Stimulated activated CD8-positive, alpha-beta memory T cell treated with anti-CD3 and anti-CD28 coated beads, Interleukin-2, amount 100 ng/mL, for 1 hour (primary cell): ENCODE measurements at places on chromosomes 12 and 14.

GRCh38 chr12:121974026-121974985, 47.4 kb upstream of the BCL7A start:
- no peak for DNase-seq

DNA sequence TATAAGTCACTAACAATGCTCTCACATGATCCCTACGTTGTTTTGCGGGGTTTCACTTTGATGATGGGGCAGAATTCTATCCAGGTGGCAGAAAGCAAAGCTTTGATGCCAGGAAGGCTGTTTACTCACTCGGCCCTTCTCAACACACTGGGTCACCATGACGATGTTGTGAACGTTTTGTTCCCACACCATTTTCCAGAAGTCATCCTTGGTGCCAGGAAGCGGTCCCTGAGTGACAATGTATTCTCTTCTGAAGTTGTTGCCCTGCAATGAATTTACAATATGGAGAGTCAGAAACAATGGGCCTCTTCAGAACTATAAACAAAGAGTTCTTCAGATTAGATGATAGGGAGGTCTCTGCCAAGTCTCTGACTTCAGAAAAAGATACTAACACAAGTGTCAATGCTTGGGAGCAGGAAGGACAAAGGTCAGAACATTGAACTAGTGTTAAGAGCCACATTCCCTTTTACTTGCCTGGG, 101.3 kb downstream of the PTPRB start:
- DNase-seq: no peak

GRCh38 chr12:3713947-3714346, 39.0 kb downstream of the CRACR2A start:
- DNase-seq: no peak

GRCh38 chr14:51884086-51884927, 23.9 kb downstream of the GNG2 start:
- DNase-seq: no peak

GRCh38 chr14:76212242-76212641, 60.5 kb downstream of the GPATCH2L start:
- DNase-seq: no peak

GRCh38 chr12:56146492-56147460, 5.6 kb upstream of the MYL6B start:
- no peak for DNase-seq

DNA sequence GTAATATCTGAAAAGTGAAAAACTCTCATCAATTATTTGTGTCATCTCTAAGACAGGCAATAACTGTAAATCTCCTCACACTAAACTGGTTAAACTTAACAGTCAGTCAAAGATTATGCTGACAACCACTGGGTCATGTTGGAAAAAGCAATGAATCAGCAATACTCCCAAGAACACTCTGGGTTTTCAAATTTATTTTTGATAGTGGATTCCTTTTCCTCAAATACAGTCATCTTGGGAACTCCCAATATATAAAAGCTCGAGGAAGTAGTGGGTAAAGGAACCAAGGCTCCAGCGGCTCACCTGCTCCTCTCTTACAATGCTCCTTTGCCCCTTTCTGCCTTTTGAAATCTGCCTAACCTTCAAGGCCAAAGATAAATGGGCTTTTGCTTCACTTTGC, 70.0 kb downstream of the ARMH4 start:
- no peak for DNase-seq

DNA sequence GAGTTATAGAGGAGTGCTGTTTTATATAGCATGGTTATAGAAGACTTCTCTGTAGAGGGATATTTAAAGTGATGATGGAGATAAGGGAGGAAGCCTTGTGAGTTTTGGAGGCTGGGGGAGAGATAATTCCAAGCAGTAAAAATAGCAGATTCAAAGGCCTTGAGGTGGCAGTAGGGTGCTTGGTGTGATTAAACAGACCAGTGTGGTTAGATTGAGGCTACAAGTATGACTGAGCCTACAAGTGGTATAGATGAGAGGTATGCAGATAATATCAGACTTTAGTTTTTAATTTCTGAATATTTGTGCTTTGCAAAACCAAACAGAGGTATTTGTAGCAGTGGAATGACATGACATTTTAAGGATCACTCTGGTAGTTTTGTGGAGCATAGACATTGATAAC, 20.3 kb downstream of the FANCM start:
- no peak for DNase-seq

- DNase-seq: no peak
Measured at GRCh38 chr12:66640691-66641460, 38.0 kb downstream of the GRIP1 start.

GRCh38 chr12:115455268-115455681, 771.3 kb upstream of the TBX3 start:
- DNase-seq: no peak

DNA sequence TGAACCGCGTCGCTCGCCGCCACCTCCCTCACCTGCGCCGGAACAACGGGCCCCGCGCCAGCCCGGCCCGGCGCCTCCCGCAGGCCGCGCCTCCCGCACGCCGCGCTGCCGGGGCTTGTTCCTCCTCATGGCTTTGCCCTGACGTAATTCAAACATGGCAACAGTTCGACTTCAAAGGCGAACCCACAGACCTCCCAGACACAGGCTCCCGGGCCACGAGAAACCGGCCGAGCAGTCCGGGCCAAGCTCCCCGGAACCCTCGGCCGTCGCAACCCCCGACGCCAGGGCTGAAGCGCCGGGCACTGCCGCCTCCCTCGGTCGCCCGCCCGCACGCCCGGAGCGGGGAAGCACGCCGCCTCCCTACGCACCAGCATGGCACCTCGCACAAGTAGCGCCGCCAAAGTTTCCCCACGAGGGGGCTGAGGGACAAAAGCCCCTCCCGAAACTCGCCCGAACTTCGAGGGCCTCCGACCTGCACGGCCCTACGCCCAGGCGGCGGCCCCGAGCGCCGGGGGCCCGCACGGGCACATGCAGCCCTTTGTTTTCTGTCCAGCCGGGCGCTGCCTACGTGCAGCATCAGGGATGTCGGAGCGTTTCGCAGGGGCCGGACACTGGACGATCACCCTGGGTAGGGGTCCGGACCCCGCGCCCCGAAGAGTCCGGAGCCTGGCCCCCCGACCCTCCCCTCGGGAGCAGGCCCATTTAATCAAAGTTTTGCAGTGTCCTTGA, 1.7 kb downstream of the SINHCAF start:
- peak; percentile 52 for DNase-seq

DNA sequence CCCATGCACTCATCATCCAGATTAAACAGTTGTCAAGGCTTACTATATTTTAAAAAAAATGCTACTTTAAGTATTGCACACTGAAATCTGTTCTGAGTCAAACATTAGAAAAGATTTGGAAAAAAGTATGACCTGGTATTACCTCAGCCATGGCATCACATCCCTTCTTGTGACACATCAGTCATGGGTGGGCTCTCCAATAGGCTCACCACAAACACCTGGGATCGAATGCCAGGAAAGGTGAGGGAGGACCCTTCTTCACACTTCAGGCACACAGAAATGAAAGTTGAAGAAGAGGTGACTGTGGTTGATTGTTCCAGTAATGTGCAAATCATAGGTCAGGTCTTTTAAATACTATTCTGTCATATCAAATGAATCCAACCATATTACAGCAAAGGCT, 36.6 kb upstream of the GZMB start:
- no peak for DNase-seq

DNA sequence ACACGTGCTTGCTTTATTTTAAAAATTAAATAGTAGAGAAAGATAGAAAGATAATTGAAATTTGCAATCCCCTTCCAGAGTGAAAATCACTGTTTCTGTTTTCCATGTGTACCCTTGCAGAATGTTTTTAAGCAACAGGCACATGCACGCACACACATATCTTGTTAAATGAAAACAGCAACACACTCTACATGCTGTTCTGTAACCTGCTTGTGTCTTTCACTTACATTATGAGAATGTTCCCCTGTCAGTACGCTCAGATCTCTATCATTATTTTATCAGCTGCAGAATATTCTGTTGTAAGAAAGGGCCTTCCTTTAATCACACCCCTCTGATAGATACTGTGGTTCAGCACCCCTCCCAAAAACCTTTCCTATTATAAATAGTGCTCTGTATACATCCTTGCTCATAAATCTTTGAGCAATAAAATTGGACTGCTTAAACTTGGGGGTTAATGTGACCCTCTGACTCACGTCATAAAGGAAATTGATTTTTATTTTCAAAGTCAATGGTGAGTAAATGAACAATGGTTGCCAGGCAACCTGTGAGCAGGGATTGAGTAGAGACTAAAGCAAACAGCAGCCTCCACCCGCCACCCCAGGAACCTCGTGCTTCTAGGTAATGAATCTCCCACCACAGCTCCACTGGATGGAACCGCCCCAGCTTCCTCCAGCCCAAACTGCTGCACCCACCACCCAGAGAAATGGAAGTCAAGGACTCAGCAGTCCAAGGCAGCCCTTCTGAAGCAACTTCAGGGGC, 31.9 kb upstream of the CHGA start:
- no peak for DNase-seq

GRCh38 chr12:87491089-87491488, 538.1 kb downstream of the C12orf50 start:
- no peak for DNase-seq

- DNase-seq: no peak
Measured at GRCh38 chr12:88802096-88802706, 221.9 kb upstream of the KITLG start.

- no peak for DNase-seq
Measured at GRCh38 chr12:14868916-14869506, 16.6 kb downstream of the MGP start.

DNA sequence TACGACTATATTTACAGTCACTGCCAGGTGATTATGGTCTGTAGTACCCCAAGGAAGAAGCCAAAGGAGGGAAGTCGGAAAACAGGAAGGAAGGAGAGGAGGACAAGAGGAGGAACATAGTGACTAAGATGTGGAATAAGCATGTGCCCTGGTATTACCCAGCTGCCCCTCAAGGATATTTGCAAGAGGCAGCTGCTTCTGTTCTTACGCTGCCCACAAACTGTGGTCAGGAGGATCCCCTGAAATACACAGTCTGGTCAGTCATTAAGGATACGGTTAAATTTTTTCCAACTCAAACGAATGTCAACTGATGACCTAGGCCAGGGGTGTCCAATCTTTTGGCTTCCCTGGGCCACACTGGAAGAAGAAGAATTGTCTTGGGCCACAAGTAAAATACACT, 126.5 kb downstream of the CMAS start:
- DNase-seq: no peak

- DNase-seq: no peak
Measured at GRCh38 chr12:57584690-57585089, 6.3 kb upstream of the PIP4K2C start.

GRCh38 chr14:29548948-29549370, 378.7 kb downstream of the PRKD1 start:
- DNase-seq: no peak

DNA sequence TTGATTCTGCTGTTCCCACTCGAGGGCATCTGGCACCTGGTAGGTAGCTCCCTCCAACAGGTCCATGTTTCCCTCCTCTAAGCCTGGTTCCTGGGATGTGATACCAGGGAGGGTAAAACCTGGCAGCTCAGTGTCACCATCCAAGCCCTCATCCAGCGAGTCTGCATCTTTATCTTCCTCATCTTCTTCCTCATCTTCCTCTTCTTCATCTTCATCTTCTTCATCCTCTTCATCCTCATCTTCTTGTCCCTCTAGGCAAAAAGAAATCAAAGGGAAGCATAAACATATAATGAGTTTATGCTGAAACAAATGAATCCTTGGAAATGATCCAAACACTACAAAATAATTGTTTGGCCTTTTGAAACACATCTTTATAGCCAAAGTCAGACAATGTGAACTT, 55.3 kb downstream of the ARMH4 start:
- no peak for DNase-seq

DNA sequence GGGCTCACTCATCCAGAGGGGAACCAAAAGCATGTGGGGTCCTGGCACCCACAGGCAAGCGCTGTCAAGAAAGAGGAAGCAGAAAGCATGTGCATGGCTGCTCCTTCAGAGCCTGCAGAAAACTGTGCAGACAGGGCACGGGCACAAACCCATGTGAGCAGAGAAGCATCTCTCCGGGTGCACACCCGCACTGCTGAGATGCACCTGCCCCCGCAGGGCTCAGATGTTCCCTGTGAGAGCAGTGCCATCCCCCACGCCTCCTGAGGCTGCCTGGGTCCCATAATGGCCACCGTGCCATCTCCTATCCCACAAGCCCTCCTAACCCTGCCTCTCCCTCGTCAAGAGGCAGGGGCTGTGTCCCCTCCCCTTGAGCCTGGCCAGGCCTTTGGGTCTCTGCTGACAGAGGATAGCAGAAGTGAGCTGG, 32.3 kb upstream of the INF2 start:
- DNase-seq: no peak

DNA sequence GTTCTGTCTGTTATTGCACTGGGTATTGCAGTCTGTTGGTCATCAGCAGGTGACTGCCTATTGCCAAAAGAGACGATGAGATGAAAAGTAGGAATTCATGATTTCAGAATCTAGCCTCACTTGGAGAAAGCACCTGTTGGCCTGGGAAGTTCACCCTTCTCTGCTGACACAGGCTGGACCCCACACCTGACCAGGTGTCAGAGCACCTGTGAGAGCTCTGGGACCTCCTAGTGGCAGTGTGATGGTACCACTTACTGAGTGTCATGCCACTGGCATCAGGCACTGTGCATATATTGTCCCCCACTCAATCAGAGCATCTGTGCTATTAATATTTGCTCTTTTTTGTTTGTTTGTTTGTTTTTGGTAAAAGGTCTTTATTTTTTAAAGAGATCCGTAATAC, 68.0 kb downstream of the RASSF3 start:
- no peak for DNase-seq

- no peak for DNase-seq
Measured at GRCh38 chr14:77221241-77221871, 39.8 kb downstream of the TMEM63C start.

- peak; percentile 38 for DNase-seq
Measured at GRCh38 chr12:12788675-12789368, 3.4 kb downstream of the APOLD1 start.

GRCh38 chr14:32329146-32329545, at the start of gene AKAP6:
Gene AKAP6, plus strand, starts transcription at chr14:32329298. Its CDS starts 104,196 bp downstream, at chr14:32433494.
- no peak for DNase-seq

DNA sequence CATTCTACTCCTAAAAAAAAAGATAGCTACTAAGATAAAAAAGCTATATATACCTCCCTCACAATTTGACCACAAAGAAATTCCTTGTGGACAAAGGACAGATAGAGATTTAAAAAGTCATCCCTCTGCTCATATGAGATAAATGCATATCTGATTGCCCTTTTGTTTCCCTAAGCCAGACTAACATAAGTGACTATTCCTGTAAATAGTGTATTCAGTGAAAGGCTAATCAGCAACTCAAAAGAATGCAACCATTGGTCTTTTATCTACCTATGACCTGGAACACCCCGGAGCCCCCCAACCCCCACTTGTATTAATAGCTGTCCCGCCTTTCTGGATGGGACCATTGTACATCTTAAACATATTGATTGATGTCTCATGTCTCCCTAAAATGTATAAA, 6.3 kb upstream of the TMPO start:
- DNase-seq: no peak

DNA sequence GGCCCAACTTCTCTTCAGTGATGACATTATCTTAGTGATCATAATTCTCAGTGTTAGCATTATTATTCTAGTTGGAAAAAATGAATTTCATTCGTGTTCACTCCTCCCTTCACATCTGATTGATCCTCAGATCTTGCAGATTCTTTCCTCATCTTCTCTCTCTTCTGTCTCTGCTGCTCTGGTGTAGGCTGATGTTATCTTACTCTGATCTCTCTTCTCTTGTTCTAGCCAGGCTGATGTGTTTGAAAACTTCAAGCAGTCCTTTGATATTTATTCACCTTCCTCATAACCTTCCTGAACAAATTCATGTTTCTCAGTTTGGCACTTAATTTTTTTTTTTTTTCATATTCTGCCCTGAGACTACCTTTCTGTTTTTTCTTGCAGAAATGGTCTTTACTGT, 5.6 kb upstream of the TBK1 start:
- DNase-seq: no peak
